ENCODE measurements at places on chromosomes 5 and 9. TPM values are rescaled to one million over a fixed set of nuclear protein-coding genes. Genes with fewer than 3 reads are reported as not detected.
A peak's percentile ranks its signal among the peaks of the same experiment; 100 is the strongest.

- DNase-seq = peak; percentile 89
Observed at GRCh38 chr5:134436523-134437339, 25.1 kb upstream of the CDKN2AIPNL start.

DNA sequence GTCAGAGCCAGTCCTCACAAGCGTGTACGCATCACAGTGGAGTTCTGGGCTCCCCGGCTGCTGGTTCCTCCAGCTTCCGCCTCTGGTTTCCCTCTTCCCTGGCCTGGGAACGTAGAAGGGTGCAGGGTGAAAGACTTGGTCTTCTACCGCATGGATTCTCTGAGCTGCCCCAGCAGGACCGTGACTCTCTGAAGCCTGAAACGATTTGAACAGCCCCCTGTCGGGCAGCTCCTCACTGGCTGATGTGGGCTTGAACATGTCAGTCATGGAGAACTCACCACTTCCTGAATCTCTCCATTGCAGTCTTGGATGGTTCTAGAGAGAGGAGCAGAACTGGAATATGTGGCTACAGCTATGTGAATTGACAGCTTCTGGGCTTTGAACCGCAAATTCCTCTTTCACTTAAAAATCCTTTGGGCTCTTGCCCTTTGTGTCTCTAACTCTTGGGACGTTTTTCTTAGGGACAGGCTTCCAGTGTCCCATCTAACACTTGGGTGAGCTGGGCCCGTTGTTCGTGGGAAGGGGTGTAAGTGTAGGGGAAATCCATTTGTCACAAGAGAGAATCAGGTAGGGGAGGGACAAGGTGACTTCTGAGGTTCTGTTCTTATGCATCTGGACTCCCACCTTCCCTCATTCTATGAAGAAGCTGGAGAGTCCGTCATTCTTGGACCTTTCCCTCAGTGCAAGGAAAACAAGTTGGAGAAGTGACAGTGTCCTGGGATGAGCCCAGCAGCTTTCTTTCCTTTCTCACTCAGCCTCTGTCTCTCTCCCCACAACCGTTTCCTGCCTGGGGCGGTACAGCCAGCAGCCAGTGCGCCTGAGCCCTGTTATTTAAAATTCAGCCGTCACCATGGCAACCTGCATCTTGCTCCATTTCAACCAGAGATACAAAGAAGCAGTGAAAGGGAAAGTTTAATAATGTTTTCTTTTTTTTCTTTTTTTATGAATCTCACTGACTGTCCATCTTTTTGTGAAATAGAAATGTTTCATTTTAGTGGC is 84.7 kb downstream of the PTTG1 start:
- peak; percentile 75 for DNase-seq

GRCh38 chr5:17370651-17371050 is 127.4 kb upstream of the TAF11L2 start:
- DNase-seq = no peak

Gene ZFP2
- 4.8 TPM for total RNA-seq

DNA sequence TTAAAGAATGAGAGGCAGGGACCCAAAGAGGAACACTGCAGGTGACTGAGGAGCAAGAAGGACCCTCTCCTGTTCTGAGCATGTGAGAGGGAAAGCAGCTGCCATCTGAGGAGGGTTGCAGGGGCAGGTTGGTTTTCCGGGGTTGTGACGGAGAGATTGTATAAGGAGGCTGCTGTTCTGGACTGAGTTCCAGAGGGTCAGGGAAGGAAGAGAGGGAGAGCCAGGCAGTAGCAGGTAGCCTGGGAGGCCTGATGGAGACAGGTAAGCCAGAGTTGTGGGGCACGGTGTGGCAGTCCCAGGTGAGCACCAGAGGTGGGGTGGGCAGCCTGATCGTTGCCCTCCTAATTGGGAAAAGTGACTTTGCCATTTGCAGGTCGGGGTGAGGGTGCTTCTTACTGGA is 9.8 kb downstream of the CCT5 start:
- DNase-seq = no peak

- no peak for DNase-seq
Observed at GRCh38 chr9:89484475-89485404, 13.2 kb downstream of the SEMA4D start.

DNA sequence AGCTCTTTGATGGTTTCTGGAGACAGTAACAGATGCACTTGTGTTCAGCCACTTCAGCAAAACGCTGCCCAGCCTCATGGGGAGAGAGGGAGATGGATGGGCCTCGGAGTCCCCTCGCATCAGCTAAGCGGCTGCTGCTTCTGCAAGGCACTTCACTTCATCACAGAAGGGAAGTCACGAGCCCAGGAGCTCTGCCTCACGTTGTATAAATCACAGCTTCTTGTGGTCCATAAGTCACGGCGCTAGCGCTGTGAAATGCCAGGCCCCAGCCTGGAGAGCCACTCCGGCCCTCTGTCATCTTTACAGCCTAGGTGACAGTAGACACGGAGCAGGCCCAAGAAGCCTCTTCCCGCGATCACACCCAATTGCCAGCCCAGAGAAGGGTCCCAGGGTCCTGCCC is 23.4 kb downstream of the DBH start:
- DNase-seq = no peak

GRCh38 chr5:133754575-133755169 is 142.3 kb upstream of the FSTL4 start:
- DNase-seq = no peak

Gene PRLR
- total RNA-seq = 16.7 TPM

Gene VLDLR
- total RNA-seq = 1.1 TPM

DNA sequence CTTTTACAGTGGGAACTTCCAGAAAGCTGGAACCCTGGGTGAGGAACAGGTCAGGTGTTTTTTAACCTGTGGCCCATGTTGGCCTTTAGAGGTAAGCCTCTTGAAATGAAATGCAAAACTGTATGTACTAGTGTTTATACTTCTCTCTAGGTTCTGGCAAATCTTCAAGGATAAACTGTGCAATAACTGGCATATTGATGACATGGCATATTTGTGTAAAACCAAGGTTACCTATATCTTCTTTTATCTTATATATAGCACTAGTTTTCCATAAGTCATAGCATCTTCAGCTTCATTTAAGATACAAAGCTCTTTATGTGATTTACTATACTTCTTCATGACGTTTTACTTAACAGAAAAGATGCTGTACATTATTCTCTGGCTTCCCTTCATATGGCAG is 7.4 kb upstream of the IARS1 start:
- DNase-seq = no peak

Gene NIPAL4
- total RNA-seq = 45.8 TPM

DNA sequence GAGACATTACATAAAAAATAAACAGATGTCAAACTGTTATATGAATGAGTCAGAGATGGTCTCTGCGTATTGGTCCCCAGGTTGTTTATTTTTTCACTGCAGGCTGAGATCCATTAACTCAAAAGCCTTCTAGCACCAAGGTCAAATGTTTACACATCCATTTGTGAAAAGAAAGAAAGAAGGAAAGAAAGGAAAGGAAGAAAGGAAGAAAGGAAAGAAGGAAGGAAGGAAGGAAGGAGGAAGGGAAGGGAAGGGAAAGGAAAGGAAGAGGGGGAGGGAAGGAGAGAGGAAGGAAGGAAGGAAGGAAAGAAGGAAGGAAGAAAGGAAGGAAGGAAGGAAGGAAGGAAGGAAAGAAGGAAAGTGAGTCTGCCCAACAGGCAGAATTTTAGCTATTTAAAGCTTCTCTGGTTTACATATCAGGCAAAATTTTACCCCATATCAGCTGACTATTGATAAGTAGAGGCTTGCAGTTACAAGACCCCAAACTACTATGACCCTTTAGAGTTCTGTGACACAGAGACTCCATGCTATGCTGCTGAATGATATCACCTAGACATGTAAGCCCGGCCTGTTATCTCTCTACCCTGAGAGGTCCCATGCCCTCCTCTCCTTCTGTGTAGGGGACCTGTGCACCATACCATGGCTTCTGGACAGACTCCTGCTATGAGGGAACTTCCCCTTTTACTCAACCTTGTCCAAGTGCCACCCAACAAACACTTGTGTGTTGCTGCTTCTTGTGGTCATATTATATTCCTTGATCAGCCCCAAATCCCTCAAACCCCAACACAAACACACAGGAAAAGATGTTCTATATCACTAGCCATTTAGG is 59.0 kb downstream of the DRD1 start:
- no peak for DNase-seq

- no peak for DNase-seq
Observed at GRCh38 chr9:35863583-35863982, 6.6 kb downstream of the OR13J1 start.

Gene CACNA1B
- not detected for total RNA-seq

Gene MAPK9
- total RNA-seq = 20.7 TPM

Gene GABRB2
- total RNA-seq = 0.24 TPM

Gene ADAMTS6
- 2.8 TPM for total RNA-seq

Gene BSPRY
- 8.3 TPM for total RNA-seq

DNA sequence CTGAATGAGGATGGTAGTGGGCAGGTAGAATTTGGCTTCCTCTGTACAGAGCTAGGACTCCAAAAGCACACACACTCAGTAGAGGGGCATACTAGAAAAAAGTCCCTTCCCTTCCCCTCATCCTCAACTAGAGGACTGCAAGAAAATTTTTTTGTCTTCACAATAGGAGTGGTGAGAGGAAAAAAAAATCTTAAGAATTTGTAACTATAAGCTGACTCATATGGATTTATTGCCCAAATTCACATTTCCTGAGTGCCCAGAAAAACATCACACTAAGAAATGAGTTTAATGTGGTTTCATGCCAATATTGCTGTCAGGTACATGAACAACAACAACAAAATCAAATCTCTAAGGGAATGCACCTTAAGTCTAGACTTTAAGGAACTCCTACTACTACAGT is 43.7 kb downstream of the RANBP6 start:
- DNase-seq = no peak

DNA sequence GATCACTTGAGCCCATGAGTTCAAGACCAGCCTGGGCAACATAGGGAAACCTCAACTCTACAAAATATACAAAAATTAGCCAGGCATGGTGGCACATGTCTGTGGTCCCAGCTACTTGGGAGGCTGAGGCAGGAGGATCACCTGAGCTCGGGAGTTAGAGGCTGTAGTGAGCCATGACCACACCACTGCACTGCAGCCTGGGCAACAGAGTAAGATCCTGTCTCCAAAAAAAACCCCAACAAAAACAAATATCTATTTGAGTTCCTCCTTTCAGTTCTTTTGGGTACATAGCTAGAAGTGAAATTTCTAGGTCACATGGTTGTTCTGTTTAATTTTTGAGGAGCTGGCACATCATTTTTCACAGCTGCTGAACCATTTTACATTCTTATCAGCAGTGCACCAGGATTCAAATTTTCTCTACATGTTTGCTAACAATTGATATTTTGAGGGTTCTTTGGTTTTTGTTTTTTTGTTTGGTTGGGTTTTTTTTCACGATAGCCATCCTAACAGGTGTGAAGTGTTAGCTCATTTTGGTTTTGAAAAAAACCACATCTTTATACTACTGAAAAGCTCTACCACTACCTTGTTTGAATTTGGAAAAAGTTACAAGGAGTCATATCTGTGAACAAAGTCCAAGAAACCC is 176.9 kb upstream of the SLC12A2 start:
- no peak for DNase-seq

GRCh38 chr5:80078921-80079320 is 43.8 kb downstream of the THBS4 start:
- no peak for DNase-seq

Gene SH3RF2
- total RNA-seq = 129 TPM

GRCh38 chr9:132577119-132577518 is 5.3 kb upstream of the BARHL1 start:
- no peak for DNase-seq

DNA sequence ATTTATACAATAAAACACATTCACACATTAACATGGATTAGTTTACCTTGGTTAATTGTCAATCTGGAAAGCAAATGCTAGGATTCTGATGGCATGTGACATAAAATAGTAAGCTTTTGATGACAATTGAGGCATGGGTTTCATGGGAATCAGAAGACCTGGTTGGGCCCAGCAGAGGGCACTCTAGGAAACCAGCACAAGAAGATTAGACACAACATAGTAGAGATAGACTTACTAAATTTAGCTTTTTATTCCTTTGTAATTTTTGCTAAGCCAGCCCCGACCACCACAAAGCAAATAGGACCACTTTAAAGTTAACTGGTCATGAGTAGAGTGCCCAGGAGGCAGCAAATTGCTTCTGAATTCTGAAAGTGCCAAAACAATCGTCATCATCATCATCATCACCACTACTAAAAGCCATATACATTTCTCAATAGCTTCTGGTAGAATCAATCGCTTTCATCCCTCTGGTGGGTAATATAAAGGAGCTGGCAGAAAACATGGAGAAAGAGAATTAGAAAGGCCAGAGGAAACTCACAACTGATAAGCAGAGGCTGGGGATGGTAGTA is 163.2 kb downstream of the ARRDC3 start:
- no peak for DNase-seq

Gene IL5
- total RNA-seq = not detected

Gene SUSD3
- total RNA-seq = 2.8 TPM

- no peak for DNase-seq
Observed at GRCh38 chr9:101705135-101705661, 33.2 kb downstream of the GRIN3A start.

- DNase-seq = no peak
Observed at GRCh38 chr9:6123416-6123815, 92.2 kb upstream of the IL33 start.

GRCh38 chr9:94881940-94882339 is 155.4 kb downstream of the AOPEP start:
- DNase-seq = no peak

Gene TMEM38B
- 10.1 TPM for total RNA-seq

DNA sequence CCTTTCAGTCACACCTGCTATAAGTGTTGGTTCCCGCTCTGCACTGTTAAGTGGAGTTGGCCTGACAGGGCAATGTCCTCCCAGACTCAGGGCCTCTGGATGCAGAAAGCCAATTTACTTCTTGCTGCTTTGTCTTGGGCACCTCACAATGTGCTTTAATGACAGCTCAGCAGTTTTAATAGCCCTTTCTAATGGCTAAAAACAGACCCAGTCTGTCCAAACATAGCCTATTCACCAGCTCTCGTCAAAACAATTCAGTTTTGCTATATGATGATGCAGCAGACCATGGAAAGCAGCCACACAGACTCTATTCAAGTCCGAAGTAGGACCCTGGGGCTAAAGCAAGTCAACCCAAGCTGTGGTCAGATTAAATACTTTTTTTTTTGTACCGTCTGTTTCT is 529.1 kb upstream of the SEMA6A start:
- DNase-seq = no peak

DNA sequence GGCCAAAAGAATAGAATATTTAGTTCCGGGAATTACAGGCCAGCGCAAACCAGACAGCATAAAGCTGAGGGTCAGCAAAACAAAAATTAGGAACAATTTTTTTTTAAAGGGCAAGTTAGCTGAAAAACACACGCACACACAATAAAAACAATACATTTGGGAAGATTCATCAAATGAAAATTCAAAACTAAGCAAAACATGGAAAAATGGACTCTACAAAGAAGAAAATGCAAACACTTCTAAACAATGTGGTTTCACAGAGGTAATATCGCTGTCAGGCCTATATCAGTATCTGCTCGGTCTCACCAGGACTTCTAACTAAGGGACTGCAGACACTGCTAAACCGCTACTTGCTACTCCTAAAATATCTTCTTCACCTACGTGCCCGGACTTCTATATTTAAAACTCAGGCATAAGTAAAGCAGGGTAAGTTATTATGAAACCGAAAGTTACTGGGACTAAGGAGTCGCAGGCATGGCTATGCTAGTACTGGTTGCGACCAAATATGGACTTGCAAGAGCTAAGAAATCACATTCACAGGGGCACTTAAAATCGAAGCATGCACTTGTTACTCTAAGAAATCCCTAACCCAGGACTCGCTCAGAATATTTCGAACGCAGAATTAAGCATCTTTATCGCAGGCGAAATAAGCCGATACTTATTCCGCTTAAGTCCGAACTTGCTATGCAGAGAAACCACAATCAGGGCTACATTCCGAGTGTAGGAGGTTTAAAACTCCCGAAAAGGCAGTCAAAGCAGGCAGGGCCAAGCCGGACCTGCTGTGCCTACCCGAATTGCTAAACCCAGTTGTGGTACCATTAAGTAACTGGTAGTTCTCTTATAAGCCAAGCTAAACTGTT is 2.3 kb downstream of the ANXA2R start:
- DNase-seq = no peak
